ENCODE measurements at places on chromosomes 11 and 22.

- no peak for DNase-seq
These were observed 8.6 kb upstream of the RBM4B start for GRCh38 chr11:66686100-66686785.

DNA sequence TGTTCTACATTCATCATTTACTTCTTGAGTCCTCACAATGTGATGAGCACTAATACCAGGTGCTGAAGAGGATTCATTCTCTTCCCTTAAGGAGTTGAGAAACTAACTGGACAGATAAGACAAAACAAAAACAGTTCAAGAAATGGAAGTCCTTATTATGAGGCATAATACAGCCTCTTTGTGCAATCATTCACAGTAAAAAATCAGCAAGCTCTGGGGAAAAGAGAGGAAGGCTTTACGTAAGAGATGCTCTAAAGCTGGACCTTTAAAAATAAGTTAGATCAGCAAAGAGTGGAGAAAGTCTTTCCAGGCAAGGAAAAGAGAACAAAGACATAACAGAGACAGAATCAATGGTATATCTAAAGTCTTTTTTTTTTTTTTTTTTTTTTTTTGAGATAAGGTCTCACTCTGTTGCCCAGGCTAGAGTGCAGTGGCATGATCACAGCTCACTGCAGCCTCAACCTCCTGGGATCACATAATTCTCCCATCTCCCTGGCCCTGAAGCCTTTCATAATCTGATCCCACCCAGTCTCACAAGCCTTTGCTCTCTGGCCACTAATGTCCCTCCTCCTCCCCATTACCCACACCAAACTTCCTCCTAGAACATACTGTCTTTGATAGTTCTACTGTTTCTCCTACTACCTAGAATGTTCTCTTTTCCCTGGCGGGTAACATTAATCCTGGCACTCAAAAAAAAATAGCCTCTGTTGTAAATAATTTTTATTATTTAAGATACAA is 40.9 kb downstream of the MRTFA start:
- no peak for DNase-seq

GRCh38 chr11:131581046-131581445 is 210.6 kb downstream of the NTM start:
- no peak for DNase-seq

DNA sequence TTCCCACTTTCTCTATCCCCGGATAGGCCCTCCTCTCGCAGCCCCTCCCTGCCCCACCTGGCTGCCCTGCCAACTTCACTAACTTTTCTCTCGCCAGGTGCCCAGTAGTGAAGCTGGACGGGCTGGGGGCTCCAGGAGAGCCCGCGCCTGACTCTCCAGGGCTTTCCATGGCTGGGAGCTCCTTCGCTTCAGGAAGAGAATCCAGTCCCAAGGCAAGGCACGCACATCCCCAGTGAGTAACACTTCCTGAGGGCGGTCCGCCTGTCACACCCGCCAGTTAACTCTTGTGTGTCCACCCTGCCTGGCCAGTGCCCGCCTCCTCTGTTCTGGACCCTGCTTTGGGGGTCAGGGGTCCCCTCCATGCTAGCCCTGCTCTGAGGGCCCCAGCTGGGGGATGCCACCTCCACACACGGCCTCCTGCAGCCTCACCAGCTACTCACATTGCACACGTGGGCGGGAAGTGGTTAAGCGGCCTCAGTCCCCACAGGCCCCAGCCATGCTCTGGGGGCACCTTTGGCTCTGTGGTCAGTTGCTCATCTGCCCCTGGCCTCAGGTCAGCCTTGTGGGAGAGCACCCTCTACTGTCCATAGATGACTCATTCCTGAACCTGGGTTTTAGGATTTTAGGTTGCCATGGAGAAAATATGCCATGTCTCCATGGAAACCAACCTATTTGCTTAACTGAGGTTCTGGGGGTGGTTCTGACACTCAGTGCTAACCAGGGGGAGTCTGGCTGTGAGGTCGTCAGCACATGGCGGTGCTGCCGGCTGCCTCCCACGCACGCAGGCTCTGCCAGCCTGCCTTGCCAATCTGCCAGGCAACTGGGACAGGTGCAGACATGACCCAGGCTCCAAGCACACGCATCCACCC is at the start of gene RIN1:
Gene RIN1, minus strand, starts transcription at position 201 of the 869 bp plus-strand sequence. Its CDS starts 32 bp downstream, at position 169.
- DNase-seq = peak; percentile 73

- no peak for DNase-seq
These were observed 17.3 kb downstream of the SCARF2 start for GRCh38 chr22:20420157-20420842.

DNA sequence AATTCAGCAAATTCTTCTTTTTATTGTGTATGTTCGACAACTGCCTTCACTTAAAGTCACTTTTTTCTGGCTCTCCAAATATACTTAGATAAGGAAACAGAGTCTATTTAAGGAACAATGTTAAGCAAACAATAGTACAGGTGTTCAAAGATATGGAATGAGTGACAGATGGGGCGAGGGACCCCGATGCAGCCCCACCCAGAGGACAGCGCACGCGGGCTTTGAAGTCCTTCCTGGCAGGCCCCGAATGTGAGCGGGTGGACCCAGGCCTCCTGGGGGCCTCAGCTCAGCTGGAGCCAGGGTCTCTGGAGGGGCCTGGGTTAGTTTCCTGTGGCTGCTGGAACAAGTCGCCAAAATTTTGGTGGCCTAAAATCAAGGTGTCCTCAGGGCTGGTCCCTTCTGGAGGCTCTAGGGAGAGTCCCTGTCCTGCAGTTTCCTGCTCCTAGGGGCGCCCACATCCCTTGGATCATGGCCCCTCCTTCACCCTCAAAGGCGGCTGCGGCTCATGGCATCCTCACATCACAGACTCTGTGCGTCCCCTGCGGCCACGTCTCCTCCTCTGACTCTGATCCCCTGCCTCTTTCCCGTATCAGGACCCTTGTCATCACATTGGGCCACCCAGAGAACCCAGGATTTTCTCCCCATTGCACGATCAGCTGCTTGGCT is 40.6 kb upstream of the KCNQ1OT1 start:
- DNase-seq = no peak

- DNase-seq = peak; percentile 62
These were observed 29.4 kb upstream of the SORL1 start for GRCh38 chr11:121422675-121423074.

DNA sequence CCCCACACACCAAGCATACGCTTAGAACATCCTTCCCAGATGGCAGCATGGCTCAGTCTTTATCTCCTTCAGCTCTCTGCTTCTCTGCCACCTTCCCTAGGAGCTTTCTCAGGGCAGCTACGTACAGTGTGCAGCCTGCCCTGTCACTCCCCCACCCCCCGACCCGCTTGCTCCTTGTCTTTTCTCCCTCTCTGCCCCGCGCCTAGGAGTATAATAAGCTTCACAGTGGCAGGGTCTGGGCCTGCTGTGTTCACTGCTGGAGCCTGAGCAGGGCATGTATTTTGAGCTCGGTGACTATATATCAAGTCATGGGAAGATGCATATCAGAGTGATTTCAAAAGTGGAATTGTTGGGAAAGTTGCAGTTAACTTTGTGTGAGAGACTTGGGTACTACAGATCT is 55.8 kb upstream of the ADSL start:
- no peak for DNase-seq
